ENCODE measurements at places on chromosomes 3 and 15. TPM values are rescaled to one million over a fixed set of nuclear protein-coding genes. Genes with fewer than 3 reads are reported as not detected.

GRCh38 chr15:42042602-42043400, 22.0 kb upstream of the PLA2G4E start:
- no peak for DNase-seq

Gene ITIH4
- 2.1 TPM for total RNA-seq

- DNase-seq = no peak
Observed at GRCh38 chr3:11601446-11602238, 42.1 kb downstream of the VGLL4 start.

- no peak for DNase-seq
Observed at GRCh38 chr3:157127831-157128767, 31.8 kb downstream of the CCNL1 start.

Gene FBXL22
- 2.1 TPM for total RNA-seq
